ENCODE measurements at places on chromosomes 11 and 22.

- no peak for DNase-seq
Measured at GRCh38 chr11:79262221-79262620, 178.6 kb downstream of the TENM4 start.

DNA sequence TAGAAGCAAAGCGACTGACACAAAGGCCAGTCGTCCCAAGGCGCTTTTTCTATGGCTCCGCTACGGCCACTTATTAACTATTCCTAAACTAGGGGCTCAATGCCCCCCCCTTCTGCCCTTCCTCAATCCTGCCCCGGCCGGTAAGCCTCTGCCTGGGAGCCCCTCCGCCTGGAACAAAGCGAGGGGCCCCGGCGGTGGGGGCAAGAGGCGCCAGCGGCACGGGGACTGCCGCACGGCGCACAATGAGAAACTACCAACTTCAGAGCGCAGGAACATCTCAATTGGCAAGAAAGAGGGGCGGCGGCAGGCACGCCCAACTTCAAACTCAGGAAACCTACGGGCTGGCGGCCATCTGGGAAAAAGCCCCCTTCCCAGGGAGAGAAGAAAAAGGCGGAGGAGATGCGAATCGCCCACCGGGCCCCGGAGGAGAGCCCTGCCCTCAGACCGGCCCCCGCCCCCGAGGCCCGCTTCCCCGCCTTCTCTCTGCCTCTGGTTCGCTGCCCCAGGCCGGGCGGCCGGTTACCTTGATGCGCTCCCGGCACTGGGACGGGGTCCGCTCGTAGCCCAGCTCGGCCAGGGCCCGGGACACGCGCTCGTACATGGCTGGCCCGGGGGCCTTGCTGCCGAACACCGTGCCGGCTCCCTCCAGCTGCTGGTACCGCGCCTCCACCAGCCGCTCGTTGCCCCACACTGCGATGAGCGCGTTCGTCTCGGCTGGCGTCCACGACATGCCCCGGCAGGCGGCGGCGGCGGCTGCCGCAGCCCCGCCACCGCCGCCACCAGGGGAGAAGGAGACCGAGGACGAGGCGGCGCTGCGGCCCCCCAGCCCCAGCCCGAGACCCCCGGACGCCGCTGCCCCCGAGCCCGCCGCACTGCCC lies 619 bp downstream of the MSANTD2 start:
- peak; percentile 30 for DNase-seq

DNA sequence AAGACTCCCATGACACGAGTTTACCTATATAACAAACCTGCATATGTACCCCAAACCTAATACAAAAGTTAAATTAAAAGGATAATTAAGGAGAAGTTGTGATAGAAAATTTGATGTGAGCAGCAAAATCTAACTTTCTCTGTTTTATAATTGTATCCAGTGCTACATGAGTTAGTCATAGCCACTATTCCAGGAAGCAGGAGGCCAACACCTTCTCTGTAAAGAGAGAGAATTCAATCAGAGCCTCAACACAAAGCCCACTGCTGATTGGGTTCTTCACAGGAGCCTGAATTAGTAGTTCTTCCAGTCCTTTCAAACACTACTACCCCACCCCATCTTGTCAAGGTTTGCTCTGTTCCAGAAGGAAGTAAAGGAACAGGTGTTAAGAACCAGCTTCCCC lies 84.2 kb downstream of the BLID start:
- no peak for DNase-seq

- no peak for DNase-seq
Measured at GRCh38 chr22:44995105-44995514, 14.7 kb downstream of the PHF21B start.

- DNase-seq: no peak
Measured at GRCh38 chr11:27812341-27812740, 112.1 kb upstream of the BDNF start.

GRCh38 chr11:35234460-35235156 lies 95.6 kb downstream of the CD44 start:
- DNase-seq: no peak

GRCh38 chr11:120029321-120029720 lies 108.6 kb downstream of the TRIM29 start:
- no peak for DNase-seq

DNA sequence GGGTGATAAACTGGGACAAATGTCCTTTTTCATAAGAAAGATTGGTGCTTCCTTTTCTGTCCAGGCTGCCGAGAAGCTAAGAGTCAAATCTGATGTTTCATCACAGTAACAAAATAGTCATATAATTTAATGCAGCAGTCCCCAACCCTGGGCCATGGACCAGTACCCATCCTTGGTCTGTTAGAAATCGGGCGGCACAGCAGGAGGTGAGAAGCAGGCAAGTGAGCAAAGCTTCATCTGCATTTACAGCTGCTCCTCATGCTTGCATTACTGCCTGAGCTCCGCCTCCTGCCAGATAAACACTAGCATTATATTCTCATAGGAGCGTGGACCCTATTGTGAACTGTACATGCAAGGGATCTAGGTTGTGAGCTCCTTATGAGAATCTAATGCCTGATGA lies 26.2 kb downstream of the PRR14L start:
- no peak for DNase-seq

DNA sequence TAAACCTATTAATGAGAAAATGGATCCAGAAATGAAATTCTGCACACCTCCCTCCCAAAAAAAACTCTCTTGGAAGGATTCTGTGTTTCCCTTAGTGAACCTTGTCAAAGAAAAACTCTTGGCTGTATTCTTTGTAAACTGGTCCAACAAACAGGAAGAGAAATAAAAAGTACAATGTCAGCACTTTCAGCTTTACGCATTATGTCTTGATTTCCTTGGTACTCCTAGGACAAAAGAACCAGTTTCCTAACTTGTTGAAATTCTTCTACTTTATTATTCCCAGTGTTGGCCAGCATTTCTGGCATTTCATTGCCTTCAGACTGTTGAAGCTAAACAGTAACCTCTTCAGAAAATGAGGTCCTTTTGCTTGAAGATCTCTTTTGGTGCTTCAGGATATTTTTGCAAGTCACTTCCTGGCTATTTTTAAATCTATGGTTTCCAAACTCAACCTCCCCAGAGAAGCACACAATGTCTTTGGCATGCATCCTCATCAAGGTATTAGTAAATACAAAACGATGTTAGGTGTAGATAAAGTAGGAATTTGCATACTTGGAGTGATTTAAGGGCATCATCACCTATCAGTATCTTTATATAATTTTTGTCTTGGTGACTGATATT lies 342.7 kb downstream of the AASDHPPT start:
- DNase-seq: no peak

- no peak for DNase-seq
Measured at GRCh38 chr22:31631436-31631835, 30.6 kb downstream of the PISD start.
